ENCODE measurements at places on chromosomes 16 and 17.

DNA sequence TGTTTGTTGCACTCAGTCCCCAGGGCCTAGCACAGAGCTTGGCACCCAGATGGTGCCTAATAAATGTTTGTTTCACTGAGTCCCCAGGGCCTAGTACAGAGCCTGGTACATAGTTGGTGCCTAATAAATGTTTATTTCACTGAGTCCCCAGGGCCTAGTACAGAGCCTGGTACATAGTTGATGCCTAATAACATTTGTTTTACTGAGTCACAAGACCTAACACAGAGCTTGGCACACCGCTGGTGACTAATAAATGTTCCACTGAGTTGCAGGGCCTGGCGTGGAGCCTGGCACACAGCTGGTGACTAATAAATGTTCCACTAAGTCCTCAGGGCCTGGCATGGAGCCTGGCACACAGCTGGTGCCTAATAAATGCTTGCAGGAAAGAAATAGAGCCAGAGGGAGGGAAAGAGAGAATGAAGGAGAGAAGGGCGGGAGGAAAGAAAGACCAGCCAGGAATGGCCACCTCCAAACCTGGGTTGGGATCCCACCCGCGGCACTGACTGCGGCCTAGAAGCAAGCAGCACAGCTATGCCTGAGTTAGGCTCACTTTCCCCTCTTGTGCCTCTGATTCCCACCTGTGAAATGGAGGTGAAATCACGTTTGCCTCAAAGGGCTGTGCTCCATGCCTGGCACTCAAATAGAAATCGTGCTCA is 7.5 kb downstream of the SLC5A11 start:
- DNase-seq = no peak

GRCh38 chr17:81239714-81240555 is 817 bp downstream of the NDUFAF8 start:
- DNase-seq = no peak

- DNase-seq = no peak
Observed at GRCh38 chr17:1645207-1646171, at the start of gene SCARF1. TSS of gene SCARF1 (minus strand) at chr17:1645732. CDS start at chr17:1645697, 35 bp downstream.

DNA sequence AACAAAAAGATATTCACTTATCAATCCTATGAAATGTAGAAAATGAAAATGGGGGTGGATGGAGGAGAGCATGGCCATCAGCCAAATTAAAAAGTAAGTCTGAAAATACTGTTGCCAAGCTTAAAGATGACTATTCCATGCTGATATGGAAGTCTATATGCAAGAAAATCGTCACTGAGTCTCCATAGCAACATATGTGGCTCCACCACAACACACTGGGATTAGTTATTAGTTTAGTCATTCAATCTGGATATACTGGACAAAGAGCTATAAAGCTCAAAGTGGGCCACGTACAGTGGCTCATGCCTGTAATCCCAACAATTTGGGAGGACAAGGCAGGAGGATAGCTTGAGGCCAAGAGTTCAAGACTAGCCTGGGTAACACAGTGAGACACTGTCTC is 24.7 kb upstream of the PSMD7 start:
- DNase-seq = no peak

- DNase-seq = no peak
Observed at GRCh38 chr17:29573558-29573869, 5.0 kb downstream of the TP53I13 start.

DNA sequence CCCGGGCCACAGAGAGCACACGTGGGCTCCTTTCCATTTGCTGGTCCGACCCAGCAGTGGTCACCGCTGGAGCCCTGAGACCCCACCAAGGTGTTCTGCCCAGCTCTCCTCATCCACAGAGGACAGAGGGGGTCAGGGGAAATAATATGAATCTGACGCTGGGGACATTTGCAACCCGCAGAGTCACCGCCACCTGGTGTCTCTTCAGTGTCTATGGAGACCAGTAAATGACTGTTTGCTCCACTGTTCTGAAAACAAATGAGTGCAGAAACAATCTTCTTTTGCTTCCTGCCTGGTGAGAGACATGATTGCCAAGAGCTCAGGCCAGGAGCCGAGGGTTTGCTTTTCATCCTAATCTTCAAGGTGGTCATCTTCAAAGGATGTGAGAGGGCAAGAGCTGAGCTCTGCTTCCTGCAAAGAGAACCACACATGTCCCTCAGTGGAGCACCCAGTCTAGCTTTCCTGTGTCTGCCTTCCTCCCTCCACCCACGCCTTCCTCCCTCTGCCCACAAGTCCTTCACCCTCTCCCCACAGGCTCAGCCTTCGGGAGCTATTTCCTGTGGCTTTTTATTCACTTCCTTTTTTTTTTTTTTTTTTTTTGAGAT is 14.7 kb upstream of the KLHDC4 start:
- DNase-seq = no peak

DNA sequence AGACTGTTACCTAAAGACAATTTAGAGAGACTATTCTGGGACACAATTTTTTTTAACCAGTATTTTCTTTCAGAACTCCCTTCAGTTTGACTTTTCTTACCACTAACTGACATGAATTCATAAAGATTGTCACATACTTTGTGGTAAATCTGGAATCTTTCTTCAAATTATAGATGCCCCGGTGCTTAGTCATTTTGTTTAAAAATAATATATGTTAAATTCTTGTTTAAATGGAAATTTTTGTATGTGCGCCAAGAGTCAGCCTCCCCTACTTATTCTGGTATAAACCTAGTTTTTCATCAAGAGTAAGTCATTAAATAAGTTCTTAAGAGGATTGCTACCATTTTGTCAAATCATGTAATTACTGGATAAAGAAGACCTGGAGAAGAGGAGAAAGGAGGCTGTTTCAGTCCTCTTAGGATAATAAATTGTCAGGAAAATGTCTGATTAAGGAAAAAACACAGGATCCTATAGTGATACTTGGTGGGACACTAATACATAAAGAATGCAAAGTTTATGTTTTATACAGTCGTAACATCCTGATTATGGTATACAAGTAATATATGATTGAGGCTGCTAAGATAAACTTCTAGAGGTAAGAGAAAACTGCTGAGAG is 424.4 kb downstream of the PMP22 start:
- DNase-seq = no peak

DNA sequence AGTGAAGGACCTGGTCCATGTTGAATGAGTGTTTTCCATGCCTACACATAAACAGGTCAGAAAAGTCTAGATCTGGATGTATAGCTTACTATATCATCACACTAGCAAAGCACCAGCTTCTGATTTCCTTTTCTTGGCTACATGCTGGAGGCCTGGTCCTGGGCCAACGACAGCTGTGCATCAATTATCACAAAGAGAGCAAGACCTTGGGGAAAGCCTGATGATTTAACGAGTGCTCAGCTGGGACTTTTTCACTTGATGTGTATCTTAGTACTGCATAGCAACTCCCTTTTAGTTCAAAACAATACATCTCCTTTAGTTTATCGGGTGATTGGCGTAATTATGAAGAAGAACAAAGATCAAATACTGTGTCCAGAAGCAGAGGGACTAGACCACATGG is 358.2 kb downstream of the KIF2B start:
- peak; percentile 96 for DNase-seq

DNA sequence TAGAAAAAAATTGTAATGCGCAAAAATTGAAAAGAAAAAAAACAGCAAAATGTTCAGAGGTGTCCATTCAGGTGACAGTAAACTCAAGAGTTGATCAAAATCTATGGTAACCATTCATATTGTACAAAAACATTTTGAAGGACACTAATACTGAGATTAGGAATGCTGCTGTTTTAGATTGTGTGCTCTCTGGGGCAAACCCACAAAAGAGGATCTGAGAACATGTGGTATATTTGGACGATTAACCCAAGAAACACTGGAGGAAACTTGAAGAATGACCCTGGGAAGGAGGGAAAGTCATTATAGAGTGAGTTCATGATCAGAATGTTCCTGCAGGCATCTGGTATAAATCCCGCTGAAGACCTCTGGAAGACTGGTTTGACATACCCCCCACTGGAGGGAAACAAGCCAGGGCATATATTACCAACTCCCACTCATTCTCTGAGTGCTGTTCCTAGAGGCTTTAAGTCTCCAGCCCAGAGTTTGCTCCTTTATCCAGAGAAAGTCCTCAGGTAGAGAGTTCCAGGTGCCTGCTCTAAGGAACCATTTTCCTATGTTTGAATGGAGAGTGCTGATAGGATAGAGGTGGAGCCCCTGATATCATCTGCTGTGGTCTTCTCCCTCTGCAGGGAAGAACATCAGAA is 1.2 kb downstream of the KRTAP4-2 start:
- DNase-seq = no peak

- DNase-seq = no peak
Observed at GRCh38 chr16:81136390-81137335, 40.5 kb upstream of the GCSH start.
